NCI-H1105 treated with DMSO at 0.1 percent for 48 hours (cell line): ENCODE measurements at places on chromosomes 2 and 18.
A peak's percentile ranks its signal among the peaks of the same experiment; 100 is the strongest.

GRCh38 chr2:26623541-26624495 is 17.3 kb downstream of the CIB4 start:
- DNase-seq: peak; percentile 37

GRCh38 chr18:74425161-74425560 is 31.9 kb downstream of the DIPK1C start:
- no peak for DNase-seq

- no peak for DNase-seq
Measured at GRCh38 chr2:180572346-180572745, 408.1 kb upstream of the UBE2E3 start.

DNA sequence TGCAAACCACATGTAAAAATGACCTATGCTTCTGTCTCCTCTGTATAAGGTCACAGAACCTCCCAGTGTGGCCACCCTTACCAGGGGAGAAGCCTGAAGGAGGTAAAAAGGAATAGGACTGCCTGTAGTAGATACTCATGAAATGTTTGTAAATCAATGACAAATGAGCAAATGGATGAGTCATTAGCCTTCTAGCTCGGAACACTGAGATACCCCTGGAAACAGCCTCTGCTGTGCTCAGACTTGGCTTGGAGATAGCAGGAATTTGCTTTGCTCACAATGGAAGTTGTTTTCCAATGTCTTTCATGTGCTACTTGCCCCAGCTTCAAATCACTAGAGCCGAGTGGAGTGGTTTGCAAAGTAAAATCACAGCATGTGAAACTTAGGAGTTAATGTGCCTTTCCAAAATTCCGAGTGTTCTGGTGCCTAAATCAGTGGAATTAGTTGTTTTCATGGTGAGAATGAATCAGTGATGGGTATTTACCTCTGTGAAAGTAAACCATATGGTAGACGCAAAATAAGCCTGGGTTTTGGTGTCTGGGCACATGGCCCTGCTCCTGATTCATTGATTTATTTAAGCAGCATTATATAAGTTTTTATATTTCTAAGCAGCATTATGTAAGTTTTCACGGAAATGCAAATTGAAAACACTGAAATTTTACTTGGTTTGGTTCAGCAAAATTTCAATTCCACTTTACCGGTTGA is 154.0 kb upstream of the MAP3K20 start:
- DNase-seq: no peak

- DNase-seq: no peak
Measured at GRCh38 chr2:62216113-62216512, 20.2 kb downstream of the B3GNT2 start.

DNA sequence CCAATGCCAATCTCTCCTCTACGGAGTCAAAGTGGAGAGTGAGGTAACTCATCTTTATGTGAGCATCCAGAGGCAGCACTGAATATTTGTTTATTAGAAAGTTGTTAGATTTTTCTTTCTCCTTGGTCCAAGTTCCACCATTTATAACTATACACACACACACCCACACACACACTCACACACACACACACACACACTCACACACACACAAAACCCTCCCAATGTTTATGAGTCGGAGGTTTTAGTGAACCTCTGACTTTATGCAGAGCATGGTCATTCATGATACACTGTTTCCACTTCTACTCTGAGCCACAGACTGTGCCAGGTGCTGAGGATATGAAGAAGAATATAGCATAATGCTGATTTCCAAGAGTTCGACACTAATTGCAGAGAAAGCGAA is 132.9 kb upstream of the CCDC68 start:
- DNase-seq: no peak

- DNase-seq: no peak
Measured at GRCh38 chr2:218849721-218850120, 9.9 kb upstream of the WNT6 start.

- no peak for DNase-seq
Measured at GRCh38 chr2:54000122-54000521, 29.3 kb upstream of the PSME4 start.

- no peak for DNase-seq
Measured at GRCh38 chr18:49494660-49495059, 7.6 kb upstream of the C18orf32 start.

DNA sequence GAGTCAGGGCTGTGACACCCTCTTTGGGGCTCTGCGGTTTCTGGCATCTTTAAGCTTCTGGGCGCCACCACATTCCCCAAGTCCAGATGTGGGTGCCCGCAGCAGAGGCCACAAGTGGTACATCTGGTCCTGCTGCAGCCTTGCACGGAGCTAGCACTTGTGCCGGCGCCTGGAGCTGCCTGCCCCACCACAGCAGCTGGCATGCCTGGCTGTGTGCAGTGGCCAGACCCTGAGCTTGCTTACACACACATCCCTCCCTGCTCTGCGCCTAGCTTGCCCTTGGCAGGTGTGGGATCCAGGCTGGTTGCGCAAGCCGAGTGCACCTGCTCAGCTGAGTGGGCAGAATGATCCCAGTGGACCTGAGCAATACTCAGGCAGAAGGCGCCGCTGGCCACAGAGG is 27.3 kb downstream of the SLC4A10 start:
- DNase-seq: no peak

DNA sequence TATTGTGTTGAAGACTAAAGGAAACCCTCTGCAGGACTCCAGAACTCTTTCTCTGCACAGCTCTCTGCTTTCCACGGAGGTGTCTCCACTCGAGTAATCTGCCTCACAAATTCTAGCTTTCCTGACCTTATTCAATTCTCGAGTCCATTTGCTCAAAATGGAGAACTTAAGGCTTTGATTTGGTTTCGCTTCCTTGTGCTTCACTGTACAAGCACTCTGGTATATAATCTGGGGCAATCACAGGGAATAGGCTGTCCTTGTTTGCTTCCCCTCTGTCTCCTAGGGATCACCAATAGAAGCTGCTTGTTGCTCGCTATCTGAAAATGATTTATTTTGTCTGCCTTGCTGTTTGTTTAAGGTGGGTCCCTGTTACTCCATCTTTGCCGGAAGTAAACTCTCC is 129.1 kb upstream of the DOCK10 start:
- no peak for DNase-seq

DNA sequence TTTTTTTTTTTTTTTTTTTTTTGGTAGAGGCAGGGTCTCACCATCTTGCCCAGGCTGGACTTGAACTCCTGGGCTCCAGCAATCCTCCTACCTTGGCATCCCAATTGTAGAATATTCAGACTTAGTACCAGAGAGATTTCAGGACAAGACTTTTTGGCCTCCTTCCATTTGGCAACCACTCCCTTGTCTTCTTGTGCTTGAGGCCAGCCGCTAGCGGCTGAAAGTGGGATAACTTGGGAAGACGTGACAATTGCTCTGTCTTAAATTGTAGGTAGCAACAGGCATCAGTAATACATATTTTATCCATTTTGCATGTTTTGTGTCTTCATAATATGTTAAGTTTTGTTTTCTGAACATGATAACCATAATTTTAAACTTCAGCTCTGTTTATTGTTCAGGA is 53.3 kb upstream of the TTN start:
- no peak for DNase-seq

GRCh38 chr18:41814651-41815050 is 140.4 kb upstream of the PIK3C3 start:
- no peak for DNase-seq

DNA sequence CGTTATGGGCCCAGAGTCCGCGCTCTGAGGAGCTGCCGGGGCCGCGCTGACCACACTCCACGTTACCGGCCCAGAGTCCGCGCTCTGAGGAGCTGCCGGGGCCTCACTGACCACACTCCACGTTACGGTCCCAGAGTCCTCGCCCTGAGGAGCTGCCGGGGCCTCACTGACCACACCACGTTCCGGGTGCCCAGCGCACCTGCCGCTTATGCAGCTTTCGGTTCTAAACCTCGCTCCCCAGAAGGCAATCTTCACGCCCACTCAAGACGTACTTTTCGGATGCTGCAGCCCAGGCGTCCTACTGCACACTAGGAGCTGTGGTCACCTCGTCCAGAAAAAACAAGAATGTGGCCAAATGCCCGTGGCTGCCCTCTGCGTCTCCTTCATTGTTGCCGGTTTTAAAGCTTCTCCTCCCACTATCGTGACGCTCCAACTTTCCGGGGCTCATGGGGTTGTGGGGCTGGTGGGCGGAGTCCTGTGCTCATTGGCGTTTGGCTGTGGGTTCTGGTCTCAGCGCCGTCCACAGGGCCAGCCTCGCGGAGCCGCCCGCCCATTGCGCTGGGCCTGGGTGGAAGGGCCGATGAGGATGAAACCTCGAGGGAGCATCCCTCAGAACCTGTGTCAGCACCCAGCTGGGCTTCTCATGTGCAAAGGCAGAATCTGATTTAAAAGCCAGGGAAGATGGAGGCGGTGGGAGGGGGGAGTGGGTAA is 11.9 kb downstream of the KCNG2 start:
- no peak for DNase-seq

GRCh38 chr2:106547164-106547903 is 60.2 kb downstream of the CD8B2 start:
- DNase-seq: no peak

- DNase-seq: no peak
Measured at GRCh38 chr2:216083464-216084281, 2.0 kb downstream of the TMEM169 start.

DNA sequence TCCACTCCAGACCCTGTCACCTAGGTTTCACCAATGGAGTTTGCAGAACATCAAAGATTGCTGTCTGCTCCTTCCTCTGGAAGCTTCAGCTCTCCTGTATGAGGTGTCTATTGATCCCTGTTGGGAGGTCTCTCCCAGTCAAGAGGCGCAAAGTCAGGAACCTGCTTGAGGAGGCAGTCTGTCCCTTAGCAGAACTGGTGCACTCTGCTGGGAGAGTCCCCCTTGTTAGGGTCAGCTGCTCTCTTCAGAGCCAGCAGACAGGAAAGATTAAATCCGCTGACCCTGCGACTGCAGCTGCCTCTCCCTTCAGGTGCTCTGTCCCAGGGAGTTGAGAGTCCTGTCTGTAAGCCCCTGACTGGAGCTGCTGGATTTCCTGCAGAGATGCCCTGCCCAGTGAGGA is 195.7 kb downstream of the PPP1R1C start:
- DNase-seq: no peak

DNA sequence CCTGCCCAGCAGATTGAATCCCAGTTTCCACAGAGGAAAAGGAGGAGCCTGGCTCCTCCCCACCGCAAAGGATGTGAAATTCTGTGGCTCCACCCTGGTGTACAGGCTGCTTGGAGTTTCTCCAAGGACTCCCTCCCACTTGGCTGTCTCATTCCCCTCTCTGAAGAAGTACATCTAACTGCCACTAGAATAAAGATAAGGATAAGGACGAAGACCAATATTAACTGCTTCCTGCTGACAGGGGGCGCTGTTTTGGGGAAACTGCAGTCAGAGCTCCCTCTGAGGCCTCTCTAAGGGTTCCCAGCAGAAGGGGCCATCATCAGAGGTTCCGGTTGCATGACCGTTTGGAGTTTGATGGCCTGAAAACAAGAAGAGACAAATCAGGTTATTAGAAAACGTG is 790.9 kb downstream of the CPS1 start:
- no peak for DNase-seq

GRCh38 chr18:48072428-48073204 is 142.2 kb upstream of the SMAD2 start:
- DNase-seq: no peak

GRCh38 chr2:214325404-214325803 is 85.5 kb upstream of the VWC2L start:
- DNase-seq: no peak

- DNase-seq: peak; percentile 2
Measured at GRCh38 chr2:163077241-163077640, 238.7 kb upstream of the KCNH7 start.

DNA sequence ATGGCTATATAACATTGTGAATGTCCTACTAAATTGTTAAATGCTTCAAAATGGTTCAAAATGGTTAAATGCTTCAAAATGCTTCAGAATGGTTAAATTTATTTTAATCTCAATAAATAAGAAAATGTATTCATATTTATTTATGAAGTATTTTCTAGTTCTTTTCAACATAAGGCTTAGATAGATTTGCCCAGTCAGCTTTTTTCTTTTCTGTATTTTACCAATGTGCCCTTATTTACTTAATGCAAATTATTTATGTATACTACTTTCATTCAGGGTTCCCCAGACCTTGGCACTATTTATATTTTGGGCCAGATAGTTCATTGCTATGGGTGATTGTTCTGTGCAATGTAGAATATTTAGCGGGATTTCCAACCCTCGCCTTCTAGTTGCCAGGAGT is 546.7 kb downstream of the RIT2 start:
- no peak for DNase-seq

GRCh38 chr2:187593098-187593497 is 38.9 kb upstream of the TFPI start:
- no peak for DNase-seq

- no peak for DNase-seq
Measured at GRCh38 chr2:138157372-138157771, 193.1 kb downstream of the HNMT start.
